A549 treated with RU486 at 1 μM for 4 hours (cell line): ENCODE measurements at places on chromosomes 5 and 9. TPM values are rescaled to one million over a fixed set of nuclear protein-coding genes. Genes with fewer than 3 reads are reported as not detected.

The EPB41L4B gene
- total RNA-seq, result 7.4 to 11.4 TPM (median 10.8 TPM) in 5 replicates

The SUSD3 gene
- 0.32 to 0.71 TPM (median 0.53 TPM) in 5 replicates for total RNA-seq

The CCDC107 gene
- 20.4 to 28.0 TPM (median 23.9 TPM) in 5 replicates for total RNA-seq

The ANKRD31 gene
- 0.05 to 0.07 TPM (median 0.06 TPM) in 4 of 5 replicates, not detected in the other for total RNA-seq

The CDH6 gene
- total RNA-seq, result 0.05 to 0.25 TPM (median 0.16 TPM) in 5 replicates

The ASPN gene
- total RNA-seq, result not detected in 5 replicates

The ENC1 gene
- total RNA-seq, result 10.8 to 12.1 TPM (median 11.2 TPM) in 5 replicates

The KIF20A gene
- total RNA-seq, result 42.0 to 48.1 TPM (median 47.0 TPM) in 5 replicates

The RNF183 gene
- 0.09 to 0.15 TPM in 2 of 5 replicates, not detected in the others for total RNA-seq

The PGM5 gene
- total RNA-seq, result not detected in 5 replicates

The PCDHA9 gene
- total RNA-seq, result 0.04 TPM in 1 of 5 replicates, not detected in the others

The FAM153A gene
- total RNA-seq, result not detected in 5 replicates

The PCDHB3 gene
- total RNA-seq, result 0.03 to 0.06 TPM in 2 of 5 replicates, not detected in the others

The PCDHB4 gene
- 0.03 to 0.08 TPM (median 0.05 TPM) in 5 replicates for total RNA-seq

The MARCOL gene
- total RNA-seq, result not detected in 5 replicates

The FSD1L gene
- 1.4 to 4.4 TPM (median 3.7 TPM) in 5 replicates for total RNA-seq

The SLC22A4 gene
- total RNA-seq, result 3.9 to 5.1 TPM (median 4.8 TPM) in 5 replicates

The PGGT1B gene
- total RNA-seq, result 16.1 to 24.5 TPM (median 19.3 TPM) in 5 replicates

The ANKRD55 gene
- total RNA-seq, result not detected in 5 replicates

The GBGT1 gene
- total RNA-seq, result 1.6 to 2.7 TPM (median 2.2 TPM) in 5 replicates

The LPAR1 gene
- 11.2 to 15.7 TPM (median 15.2 TPM) in 5 replicates for total RNA-seq

The OR13C4 gene
- total RNA-seq, result not detected in 5 replicates

The CACNA1B gene
- total RNA-seq, result 0.02 to 0.08 TPM (median 0.05 TPM) in 5 replicates

The PRSS3 gene
- total RNA-seq, result 12.2 to 18.4 TPM (median 15.0 TPM) in 5 replicates

The PCDHGA9 gene
- 0.03 to 0.05 TPM (median 0.04 TPM) in 3 of 5 replicates, not detected in the others for total RNA-seq

The IQGAP2 gene
- 1.0 to 1.8 TPM (median 1.3 TPM) in 5 replicates for total RNA-seq

The SLC25A48 gene
- 0.15 to 0.22 TPM (median 0.21 TPM) in 3 of 5 replicates, not detected in the others for total RNA-seq

The GFPT2 gene
- total RNA-seq, result 45.0 to 58.8 TPM (median 54.6 TPM) in 5 replicates

The ARID3C gene
- total RNA-seq, result 0.07 to 0.17 TPM (median 0.13 TPM) in 3 of 5 replicates, not detected in the others

The CDKN2B-AS1 gene
- total RNA-seq, result not detected in 5 replicates

The BNC2 gene
- 4.2 to 6.3 TPM (median 5.1 TPM) in 5 replicates for total RNA-seq

The PPIC gene
- 13.8 to 17.8 TPM (median 15.9 TPM) in 5 replicates for total RNA-seq

The PCDHGA5 gene
- 0.07 to 0.30 TPM (median 0.13 TPM) in 5 replicates for total RNA-seq

The ZNF454 gene
- not detected in 5 replicates for total RNA-seq

The APBA1 gene
- 0.16 to 0.51 TPM (median 0.24 TPM) in 5 replicates for total RNA-seq

The AJM1 gene
- total RNA-seq, result 3.1 to 4.4 TPM (median 4.0 TPM) in 5 replicates

The ZDHHC11 gene
- total RNA-seq, result 10.0 to 18.7 TPM (median 16.9 TPM) in 5 replicates

The CCDC192 gene
- not detected in 5 replicates for total RNA-seq

The RPL7A gene
- total RNA-seq, result 3,299 to 3,689 TPM (median 3,392 TPM) in 5 replicates

The LCN10 gene
- total RNA-seq, result not detected in 5 replicates

The MYMK gene
- not detected in 5 replicates for total RNA-seq

The IFNB1 gene
- total RNA-seq, result 0.23 TPM in 1 of 5 replicates, not detected in the others

The SV2C gene
- total RNA-seq, result 0.02 TPM in 1 of 5 replicates, not detected in the others

The CDH9 gene
- not detected in 5 replicates for total RNA-seq

The LHX3 gene
- 0.07 to 0.14 TPM (median 0.11 TPM) in 4 of 5 replicates, not detected in the other for total RNA-seq

The ENHO gene
- total RNA-seq, result 0.66 to 2.6 TPM (median 1.9 TPM) in 5 replicates

The DAPK1 gene
- total RNA-seq, result 9.7 to 17.2 TPM (median 16.8 TPM) in 5 replicates

The DIRAS2 gene
- total RNA-seq, result 0.02 TPM in 1 of 5 replicates, not detected in the others

The PRDM9 gene
- total RNA-seq, result not detected in 5 replicates

The PRR7 gene
- total RNA-seq, result 17.5 to 43.9 TPM (median 41.0 TPM) in 5 replicates
